ENCODE measurements at places on chromosomes 1 and 21.

- no peak for DNase-seq
Observed at GRCh38 chr21:25179116-25179515, 428.2 kb downstream of the MRPL39 start.

DNA sequence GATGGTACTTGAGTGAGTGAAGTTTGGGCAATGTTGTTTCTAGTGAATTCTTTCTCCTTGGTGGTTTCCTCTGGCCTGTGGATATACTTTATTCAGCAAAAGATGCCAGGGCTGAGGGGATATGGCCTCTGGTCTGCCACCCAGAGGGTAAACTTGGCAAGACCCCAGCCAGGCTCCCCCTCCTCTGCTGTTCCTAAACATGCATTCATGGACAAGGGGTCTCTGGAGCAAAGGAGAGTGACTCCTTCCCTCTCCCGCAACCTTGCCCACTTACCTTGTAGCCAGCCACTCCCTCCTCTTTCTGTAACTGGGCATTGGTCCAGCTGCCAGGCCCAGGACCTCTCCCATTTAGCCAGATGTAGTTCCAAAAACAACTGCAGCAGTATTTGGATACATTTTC lies 43.8 kb downstream of the RUNX3 start:
- DNase-seq = peak; percentile 65

DNA sequence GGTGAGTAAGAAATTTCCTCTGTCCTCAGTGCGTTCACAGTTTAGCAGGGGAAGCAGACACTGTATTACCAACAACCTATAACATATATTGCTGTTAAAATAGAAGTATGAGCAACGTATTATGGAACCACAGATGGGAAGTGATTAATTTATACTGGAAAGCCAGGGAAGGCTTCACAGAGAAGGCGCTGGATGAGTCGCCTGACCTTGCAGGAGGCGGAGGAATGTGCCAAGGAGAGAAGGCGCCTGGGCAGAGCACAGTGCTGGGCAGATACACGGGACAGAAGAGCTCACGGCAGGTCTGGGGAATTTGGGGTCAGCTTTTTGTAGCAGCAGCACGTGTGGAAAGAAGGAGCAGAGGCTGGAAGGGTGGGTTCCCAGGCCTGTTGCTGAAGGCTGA lies 116.3 kb downstream of the DHRS3 start:
- DNase-seq = no peak

GRCh38 chr1:72034827-72035226 lies 247.5 kb downstream of the NEGR1 start:
- no peak for DNase-seq

DNA sequence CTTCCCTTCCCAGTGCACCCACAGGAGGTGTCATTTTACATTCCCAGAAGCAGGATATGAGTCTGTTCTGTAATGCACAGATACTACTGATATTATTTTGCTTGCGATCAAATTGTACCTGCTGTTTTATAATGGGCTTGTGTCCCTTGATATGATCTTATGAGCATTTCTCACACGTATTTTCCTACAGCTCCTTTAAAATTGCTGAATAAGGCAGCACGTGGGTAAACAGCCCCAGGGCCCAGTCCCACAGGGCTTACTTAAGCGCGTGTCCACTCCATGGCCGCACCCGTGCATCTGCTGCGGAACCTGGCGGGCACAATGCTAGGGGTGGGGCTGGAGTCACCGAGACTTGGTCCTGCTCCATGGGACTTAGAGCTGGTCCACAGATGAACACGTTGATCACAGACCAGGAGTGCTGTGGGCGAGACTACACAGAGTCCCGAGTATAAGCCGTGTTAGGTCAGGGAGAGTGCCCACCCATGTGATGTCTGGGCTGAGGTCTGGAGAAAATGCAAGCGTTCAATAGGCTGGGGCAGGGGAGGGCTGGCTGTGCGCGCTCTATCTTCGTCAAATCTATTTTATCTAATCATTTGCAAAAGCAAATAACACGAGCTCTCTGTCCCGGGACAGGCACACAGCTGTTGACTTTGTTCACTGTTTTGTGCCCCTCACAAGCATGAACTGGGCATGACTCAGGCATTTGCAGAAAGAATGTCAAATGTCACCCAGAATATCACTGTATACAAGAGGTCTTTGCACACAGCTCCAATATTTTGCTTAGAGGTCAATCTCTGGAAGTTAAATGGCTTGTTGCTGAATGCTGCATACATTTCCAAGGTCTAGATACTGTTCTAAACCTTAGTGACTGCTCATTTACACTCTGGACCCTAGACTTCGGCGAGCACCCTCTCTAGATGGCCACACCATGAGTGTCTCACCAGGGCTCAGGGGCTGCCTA lies 119.3 kb downstream of the CRYAA start:
- no peak for DNase-seq

GRCh38 chr21:46517361-46517760 lies 58.7 kb downstream of the DIP2A start:
- no peak for DNase-seq

DNA sequence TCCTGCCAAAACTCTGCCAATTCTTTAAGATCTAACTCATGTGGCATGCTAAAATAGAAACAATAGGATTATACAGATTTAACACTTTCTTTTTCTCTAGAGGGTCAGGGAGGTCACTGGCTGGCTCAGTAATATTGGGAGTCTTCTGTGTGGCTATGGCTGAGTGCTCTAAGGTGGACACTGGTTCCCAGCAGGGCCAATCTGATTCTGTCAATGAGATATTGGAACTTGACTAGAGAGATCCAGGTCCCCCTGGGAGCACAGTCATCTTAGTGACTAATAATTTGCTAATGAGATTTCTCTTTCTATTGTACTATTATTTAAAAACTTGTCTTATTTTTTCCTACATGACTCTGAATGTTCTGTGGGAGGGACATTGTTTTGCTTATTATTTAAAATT lies 69.1 kb upstream of the ZP4 start:
- no peak for DNase-seq

GRCh38 chr1:236502972-236503639 lies 20.7 kb upstream of the LGALS8 start:
- DNase-seq = no peak

DNA sequence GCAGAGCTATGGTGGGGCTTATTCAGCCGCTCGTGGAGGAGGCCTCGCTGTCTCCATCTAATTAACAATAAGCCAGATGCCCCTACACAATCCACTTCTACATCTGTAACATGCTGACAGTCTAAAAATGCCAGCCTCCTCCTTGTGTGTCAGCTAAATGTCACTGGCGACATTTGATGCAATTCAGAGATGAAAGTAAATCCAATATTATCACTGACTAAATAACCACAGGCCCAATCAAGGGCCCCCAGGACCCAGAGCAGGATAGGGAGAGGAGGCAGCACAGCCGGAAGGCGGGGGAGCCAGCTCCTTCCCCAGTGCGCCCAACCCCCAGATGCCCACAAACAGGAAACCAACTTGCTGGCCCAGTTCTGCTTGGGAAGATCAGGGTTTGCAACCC lies 76.6 kb downstream of the DMRTA2 start:
- peak; percentile 69 for DNase-seq

DNA sequence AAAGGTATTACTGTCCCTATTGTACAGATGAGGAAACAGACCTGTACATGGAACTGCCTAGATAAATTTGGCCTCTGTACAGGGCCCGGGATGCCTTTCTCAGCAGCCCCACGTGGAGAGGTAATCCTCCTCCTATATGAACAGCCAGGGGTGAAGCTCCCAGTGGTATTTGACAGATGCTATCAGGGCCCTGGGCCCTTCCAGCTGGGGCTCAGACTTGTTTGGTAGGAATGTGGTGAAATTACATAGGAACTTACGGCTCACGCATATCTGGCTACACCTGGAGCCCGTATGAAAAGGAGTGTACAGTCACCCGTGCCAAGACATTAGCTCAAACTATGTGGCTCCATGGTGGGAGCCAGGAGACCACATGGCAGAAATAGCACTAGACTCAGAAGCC lies 24.8 kb upstream of the TCEA3 start:
- no peak for DNase-seq

DNA sequence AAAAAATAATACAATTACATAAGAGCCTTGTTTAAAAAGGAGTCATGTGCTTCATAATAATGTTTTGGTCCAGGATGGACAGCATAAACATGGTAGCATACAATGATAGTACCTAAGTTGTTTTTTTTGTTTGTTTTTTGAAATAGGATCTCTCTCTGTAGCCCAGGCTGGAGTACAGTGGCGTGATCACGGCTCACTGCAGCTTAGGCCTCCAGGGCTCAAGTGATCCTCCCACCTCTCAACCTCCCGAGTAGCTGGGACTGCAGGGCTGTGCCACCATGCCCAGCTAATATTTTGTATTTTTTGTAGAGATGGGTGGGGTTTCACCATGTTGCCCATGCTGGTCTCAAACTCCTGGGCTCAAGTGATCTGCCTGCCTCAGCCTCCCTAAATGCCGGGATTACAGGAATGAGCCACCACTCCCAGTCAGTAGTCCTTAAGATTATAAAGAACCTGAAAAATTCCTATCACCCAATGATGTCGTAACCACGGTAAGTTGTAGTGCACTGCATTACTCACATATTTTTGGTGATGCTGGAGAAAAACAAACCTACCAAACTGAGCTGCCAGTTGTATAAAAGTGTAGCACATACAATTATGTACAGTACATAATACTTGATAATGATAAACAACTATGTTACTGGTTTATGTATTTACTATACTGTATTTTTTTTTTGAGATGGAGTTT lies 22.4 kb upstream of the RCOR3 start:
- no peak for DNase-seq

- DNase-seq = no peak
Observed at GRCh38 chr1:195899762-195900352, 708.4 kb downstream of the KCNT2 start.

DNA sequence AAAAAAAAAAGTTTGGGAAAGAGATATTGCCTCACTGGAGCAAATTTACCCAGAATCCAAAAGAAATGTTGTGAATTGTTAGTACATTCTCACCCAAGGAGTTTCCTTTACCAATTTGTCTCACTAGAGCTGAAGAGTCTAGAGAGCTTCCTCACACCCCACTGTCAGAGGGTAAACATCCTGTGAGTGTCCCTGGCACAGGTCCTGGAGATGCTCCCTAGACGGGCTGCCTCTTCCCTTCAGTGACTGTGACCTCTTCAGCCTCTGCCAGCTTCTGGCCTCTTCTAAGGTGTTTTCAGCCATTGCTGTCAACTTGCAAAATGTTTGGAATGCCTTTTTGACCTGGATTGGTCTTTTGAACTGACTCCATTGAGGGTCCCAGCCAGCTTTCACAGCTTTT lies 159.4 kb downstream of the DHRS3 start:
- no peak for DNase-seq

- no peak for DNase-seq
Observed at GRCh38 chr1:237471956-237472355, 418.8 kb downstream of the ZP4 start.

All from osteocyte (in vitro differentiated cells).